ENCODE measurements at places on chromosomes 13 and 19.

DNA sequence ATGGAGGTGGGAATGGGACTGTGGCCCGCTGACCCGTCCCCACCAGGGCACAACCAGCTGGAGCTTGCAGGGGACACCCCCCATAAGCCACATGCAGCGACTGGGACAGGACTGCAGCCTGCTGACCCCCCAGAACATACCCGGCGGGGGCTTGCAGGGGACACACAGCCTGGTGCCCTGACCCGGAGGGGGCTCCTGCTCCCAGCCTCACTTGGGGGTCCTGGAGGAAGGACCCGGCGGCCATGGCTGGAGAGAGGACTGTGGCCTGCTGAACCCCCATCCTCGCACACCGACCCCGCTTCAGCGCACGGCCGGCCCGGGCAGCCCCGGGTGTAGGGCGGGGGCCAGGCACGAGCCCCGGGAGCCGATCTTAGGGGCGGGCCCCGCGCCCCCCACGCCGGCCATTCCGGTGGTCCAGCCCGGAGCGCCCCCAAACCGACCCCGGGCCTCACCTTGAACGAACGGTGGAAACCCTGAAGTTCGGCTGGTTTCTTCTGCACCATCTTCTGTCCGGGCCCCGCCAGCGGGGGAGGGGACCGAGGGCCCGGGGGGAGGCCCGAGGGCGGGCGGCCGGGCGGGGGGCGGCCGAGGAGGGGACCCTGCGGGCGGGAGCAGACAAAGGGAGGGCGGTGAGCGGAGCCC is 574 bp downstream of the MKNK2 start:
- DNase-seq, result no peak

DNA sequence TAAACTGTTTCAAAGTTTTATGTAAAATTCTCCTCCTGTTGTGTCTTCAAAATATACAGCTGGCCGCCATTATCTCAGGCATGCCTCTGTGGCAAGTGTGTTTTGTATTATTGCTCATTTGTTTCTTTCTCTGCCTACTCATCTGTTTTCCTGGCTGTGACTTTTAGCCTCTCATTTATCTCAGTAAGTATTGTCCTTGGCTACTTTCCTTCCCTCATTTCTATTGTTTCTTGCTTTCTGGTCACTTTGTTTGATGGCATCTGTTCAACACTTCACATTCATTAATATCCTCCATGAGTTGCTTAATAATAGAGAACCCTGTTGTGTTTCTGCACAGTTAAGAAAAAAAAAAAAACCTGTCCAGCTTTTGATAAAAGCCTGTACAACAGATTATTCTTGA is 869.4 kb downstream of the PCDH17 start:
- DNase-seq, result no peak

- no peak for DNase-seq
Measured at GRCh38 chr19:6649185-6649584, 20.8 kb downstream of the TNFSF14 start.

DNA sequence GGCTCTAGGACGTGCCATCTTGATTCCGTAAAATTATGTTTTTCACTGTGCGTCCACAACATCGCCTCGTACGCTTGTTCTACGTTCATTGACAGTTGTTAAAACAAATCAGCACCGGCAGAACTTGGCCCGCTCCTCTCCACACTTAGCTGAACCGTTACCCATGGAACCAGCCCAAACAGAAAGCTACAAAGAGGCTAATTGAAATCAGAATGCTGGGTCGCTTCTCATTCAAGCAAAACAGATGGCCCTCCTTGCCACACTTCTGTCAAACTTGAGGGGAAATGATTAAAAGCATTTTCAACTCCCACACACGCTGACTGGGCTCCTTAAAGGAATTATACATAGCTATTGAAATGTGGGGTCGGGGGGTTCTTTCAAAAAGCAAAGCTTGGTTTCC is 71.6 kb downstream of the TM9SF2 start:
- no peak for DNase-seq

GRCh38 chr13:110633776-110634175 is 18.4 kb downstream of the NAXD start:
- no peak for DNase-seq

DNA sequence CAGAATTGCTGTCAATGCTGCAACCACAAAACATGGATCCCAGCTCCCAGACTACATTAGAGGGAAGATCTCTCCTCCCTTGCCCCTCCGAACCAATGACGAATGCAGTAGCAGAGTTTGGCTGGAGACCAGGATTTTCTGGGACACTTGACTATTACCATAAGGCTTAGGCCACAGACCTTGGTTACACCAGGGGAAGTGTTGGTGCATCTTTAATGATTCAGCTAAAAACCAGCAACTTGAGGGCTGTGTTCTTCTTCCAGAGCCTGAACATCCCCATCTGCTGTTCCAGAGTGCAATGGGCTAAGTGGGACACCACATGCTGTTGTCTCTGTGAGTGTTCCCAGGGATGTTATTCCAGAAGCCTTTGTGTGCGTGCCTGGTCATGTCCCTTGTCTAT is 528.2 kb downstream of the LMO7 start:
- no peak for DNase-seq

DNA sequence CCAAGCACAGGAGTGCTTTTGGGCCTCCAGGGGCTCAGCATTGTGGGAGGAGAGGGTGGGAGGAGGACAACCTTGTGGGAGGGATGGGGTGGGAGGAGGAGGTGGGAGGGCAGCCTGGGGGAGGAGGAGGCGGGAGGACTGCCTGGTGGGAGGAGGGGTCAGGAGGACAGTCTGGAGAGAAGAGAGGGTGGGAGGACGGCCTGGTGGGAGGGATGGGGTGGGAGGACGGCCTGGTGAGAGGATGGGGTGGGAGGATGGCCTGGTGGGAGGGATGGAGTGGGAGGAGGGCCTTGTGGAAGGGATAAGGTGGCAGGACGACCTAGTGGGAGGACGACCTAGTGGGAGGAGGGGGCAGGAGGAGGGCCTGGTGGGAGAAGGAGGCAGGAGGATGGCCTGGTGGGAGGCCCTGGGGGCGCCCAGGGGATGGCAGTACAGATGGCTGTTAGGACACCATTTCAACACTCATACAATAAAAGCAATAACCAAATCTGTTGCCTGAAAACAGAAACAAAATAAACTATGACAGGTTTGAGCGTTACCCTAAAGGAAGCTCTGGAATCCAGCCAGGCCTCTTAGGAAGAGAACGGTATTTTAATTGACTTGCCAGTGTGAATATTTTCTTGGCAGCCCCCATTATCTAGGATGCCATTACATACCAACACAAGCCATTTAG is 63.7 kb downstream of the CRYL1 start:
- DNase-seq, result no peak

DNA sequence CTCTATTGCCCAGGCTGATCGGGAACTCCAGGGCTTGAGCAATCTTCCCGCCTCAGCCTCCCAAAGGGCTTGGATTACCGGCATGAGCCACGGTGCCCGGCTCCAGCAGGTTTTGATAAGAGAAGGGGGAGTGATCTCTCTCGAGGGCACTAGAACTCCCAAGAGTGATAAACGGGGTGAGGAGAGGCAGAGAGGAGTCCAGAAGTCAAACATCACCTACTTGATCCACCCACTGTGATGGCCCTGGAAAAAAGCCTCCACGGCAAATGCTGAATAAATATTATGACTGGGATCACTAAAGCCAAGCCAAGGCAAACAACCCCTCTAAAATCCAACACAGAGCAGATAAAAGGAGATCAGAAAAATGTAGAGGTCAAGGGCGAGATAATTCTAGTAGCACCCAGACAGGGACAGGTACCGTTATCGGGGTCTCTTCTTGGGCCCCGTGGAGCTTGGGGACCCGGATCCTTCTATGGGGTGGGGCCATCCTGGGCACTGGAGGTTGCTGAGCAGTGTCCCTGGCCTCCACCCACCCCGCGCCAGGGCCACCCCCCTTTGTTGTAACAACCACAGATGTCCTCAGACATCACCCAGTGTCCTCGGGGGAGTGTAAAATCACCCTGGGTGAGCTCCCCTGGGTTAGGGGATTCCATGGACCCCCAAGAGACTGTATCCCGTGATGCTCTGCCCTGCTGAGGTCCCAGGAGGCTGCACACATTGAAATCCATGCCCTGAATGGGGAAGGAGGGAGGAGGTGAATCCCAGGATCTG is 3.7 kb upstream of the CREB3L3 start:
- DNase-seq, result no peak

- no peak for DNase-seq
Measured at GRCh38 chr19:19443902-19444680, 38.6 kb downstream of the GATAD2A start.

DNA sequence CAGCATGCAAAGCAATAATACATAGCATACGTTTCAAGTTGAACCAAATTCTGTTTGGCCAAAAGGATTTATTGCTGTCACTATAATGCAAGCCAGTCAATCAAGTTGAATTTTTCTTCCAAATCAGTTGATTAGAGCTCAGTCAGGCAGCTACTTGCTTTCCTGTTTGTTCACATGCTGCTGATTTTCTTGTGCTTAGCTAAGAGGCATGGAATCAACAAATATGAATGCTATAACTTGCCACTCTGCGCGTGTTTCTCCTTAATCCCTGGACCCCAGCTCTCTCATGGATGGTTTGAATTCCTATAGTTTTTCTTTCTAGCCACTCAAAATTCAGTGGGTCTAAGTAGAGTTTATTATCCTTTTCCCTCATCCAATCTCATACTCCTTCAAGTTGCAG is 311.3 kb downstream of the KLF5 start:
- DNase-seq, result no peak

DNA sequence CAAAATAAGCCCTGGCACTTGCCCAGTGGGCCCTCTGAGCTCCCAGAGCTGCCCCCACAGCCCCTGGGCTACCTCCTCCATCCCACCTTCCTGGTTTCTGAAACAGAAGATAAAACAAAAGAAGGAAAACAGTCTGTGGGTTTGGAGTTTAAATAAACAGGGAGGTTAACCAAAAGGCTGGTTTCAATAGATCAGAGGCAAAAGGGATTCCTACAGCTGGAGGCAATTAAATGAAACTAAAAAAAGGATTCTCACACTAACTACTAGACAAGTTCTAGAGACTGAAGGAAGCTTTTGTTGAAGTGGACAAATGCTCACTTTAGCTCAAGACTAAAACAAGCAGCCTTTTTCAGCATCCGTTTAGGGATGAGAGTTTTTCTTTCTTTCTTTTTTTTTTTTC is 569.8 kb downstream of the FGF9 start:
- DNase-seq, result no peak

- DNase-seq, result no peak
Measured at GRCh38 chr13:89610331-89610730, 1737.2 kb upstream of the MIR17HG start.
